ENCODE measurements at places on chromosomes 7 and 10.

DNA sequence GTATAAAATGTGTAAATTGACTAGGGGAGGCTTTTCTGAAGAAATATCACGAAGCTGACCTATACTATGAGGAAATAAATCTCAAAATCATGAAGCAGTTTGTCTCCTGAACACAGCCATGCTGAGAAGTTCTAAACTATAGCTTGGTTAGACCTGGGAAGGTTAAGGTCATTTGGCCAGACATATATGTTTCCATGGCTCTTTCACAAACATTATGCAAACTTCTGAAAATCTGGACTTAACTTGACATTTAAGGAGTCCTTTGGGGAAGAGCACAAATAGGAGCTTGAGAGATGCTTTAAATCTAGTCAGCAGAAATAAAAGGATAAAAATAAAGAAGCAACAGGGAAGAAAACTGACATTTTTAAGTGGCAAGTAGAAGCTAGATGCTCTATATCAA lies 115.9 kb upstream of the MEOX2 start:
- DNase-seq = no peak

- no peak for DNase-seq
These were observed 243.7 kb upstream of the PRKCQ start for GRCh38 chr10:6823770-6824169.

- DNase-seq = no peak
These were observed 208.5 kb downstream of the EXOC4 start for GRCh38 chr7:133461421-133461820.

- DNase-seq = no peak
These were observed 27.8 kb upstream of the PROSER2 start for GRCh38 chr10:11795101-11795920.

DNA sequence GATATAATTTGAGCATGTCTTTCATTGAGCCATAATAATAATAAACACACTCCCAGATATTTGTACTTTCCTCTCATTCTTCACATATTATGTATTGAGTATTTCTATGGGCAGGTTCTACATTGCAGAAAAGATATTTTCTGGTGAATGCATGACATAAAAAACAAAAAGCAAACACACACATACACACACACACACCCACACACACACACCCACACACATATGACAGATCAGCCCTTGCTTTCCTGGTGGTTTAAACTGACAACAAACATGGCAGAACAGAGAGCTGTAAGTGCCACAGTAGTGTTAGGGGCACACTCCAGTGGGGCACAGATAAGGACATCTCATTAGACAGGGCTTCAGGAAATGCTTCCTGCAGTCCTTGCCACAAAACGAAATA lies 123.3 kb upstream of the LSM8 start:
- no peak for DNase-seq

GRCh38 chr7:121376979-121377378 lies 19.1 kb downstream of the FAM3C start:
- DNase-seq = no peak

GRCh38 chr10:3760083-3760482 lies 24.9 kb downstream of the KLF6 start:
- DNase-seq = no peak

DNA sequence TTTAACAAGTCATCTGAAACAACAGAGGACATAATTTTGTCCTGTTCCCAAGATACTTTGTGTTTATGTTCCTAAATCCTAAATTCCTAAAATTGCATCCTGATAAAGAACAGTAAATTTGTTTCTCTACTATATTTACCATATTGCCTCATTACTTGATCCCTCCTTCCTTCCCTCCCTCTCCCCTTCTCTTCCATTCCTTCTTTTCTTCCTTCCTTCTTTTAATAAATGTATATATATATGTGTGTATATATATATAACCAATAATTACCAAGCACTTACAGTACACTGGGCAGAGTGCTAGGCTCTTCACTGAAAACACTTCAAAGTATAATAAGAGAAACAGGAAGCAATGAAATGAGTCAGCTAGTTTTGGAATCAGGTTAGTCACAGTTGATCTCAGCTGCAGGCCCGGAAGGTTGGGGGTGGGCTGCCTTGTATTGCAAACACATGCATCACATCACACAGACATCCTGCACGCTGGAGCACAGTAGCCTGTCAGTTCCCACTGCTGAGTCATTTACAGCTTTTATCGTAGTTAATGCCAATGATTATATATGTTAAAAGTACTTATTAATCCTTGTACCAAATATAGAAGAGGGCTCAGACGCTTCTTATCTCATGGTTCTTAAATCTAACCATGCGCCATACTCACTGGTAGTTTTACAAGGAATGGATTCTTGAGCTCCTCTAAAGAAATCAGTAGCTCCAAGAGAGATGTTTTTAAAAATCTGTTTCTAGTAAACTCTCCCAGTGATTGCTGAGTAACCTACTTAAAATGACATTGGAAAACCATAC lies 551.7 kb downstream of the GRM8 start:
- no peak for DNase-seq

DNA sequence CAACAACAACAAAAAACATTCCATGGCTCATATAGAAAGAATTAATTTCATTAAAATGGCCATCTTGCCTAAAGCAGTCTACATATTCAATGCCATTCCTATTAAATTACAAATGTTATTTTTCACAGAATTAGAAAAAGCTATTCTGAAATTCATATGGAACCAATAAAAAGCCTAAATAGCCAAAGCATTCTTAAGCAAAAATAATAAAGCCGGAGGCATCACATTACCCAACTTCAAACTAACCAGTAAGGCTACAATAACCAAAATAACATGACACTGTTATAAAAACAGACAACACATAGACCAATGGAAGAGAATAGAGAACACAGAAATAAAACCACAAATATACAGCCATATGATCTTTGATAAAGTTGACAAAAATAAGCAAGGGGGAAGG lies 330.4 kb downstream of the KIF20B start:
- DNase-seq = no peak

- DNase-seq = no peak
These were observed 86.8 kb downstream of the C10orf90 start for GRCh38 chr10:126583552-126584200.

GRCh38 chr10:35236739-35237138 lies 99.6 kb upstream of the CCNY start:
- DNase-seq = no peak

- no peak for DNase-seq
These were observed 61.6 kb downstream of the CCDC71L start for GRCh38 chr7:106599343-106599698.

- no peak for DNase-seq
These were observed 26.5 kb upstream of the GPR141 start for GRCh38 chr7:37656913-37657530.

GRCh38 chr10:132385721-132386418 lies 11.1 kb upstream of the PWWP2B start:
- DNase-seq = no peak

DNA sequence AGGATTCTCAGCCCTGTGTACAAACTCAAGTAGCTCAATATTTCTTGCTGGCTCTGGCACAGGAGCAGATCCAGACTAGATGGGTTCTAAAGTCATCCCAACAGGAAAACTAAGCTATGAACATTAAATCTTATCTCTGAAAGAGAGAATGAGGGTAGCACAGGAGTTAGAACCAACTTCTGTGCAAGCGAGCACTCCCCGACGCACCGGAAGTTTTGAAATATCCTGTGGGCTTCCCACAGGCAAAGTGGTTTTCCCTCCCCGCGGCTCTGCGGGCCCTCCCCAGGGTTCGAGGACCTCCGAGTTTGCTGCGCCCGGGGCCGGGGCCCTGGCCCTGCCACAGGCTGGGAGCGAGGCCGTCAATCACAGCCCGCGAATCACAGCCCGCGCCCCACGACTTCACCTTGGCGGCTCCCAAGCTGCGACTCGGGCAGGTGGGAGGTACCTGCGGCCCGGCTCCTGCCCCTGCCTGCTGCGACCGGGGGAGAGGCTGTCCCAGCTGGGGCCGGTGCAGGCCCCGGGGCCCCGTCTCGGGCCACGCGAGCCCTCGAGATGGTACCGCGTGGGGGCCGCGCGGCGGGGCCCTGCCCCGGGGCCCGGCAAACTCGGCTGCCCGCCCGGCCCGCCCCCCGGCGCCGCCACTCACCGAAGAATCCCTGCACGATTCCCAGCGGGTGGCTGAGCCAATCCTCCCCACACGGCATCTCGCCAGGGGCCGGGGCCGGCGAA lies 598 bp downstream of the MCMBP start:
- DNase-seq = peak; percentile 26

DNA sequence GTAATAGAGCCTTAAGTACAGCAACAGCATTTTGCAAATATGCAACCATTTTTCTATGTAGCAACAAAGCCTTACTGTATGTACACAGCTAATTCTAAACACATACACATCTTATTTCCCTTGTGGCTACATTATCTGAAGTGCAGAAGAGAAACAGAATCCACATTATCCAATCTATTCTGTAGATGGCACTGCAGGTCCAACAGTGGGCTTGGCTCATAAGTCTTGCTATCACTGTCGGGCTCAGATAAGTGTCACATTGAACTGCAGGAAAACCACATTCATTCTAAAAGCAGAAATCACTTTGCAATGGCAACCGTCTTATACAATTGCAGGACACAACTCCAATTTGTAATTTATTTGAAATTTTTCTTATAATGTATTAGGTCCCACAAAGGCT lies 109.8 kb upstream of the NOBOX start:
- DNase-seq = no peak

- no peak for DNase-seq
These were observed 22.8 kb upstream of the ORC5 start for GRCh38 chr7:104230606-104231005.

- DNase-seq = no peak
These were observed 152.6 kb downstream of the SLC16A9 start for GRCh38 chr10:59557052-59557451.

DNA sequence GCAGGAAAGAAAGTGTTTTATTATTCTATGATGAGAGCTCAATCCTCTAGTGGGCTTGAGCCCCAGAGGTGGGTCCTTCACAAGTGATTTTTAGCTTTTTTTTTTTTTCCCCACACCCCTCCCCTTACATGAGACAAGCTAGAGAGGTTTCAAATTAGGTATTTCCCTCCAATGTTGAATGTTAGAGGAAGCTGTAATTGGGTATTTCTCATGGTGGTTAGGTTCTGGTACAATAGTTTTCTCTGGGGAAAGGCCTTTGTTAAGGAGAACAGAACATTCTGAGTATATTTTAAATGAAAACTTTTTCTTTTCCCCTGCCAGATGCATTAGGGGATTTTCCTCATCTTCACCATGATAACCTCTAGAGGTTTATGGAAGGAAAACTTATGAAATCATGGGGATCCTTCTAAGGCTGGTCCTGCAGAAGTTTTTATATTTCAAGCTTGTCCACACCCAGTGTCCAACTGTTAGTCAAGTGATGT lies 1039.7 kb downstream of the NRG3 start:
- DNase-seq = no peak

- no peak for DNase-seq
These were observed 133.2 kb downstream of the PKD1L1 start for GRCh38 chr7:47814905-47815613.

GRCh38 chr7:151104411-151105235 lies 18.3 kb downstream of the AGAP3 start:
- no peak for DNase-seq

- no peak for DNase-seq
These were observed 55.2 kb downstream of the TSPAN15 start for GRCh38 chr10:69506487-69506833.

DNA sequence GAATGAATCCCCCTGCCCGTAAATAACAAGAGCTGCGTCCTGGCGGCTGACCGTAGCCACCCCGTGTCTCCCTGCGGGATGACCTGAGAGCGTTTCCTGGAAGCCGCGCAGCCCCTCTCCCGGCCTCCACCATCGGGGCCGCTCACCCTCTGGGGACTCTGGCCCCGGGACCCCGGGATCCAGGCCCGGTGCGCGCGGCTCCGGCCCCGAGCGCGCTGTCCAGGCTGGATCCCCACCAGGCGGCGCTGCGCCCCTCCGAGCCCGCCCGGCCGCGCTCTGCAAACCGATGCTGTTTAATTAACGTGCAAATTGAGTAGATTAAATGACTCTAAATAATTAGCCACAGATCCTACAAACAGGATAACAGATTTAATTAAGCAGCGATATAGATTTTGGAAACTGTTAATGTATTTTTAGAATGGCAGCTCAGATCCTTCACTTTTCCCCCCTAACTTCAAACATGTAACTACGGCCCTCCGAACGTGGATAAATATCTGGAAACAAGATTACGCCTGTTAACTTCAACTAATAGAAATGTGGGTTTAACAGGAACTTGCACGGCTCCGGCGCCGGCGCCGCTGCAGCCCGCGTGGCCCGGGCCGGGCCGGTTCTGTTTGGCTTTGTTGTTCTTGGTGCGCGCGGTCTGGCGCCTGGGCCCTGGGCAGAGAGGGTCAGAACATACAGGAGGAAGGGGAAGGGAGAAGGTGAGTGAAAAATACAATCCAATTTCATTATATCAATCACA lies 7.1 kb upstream of the UNCX start:
- peak; percentile 30 for DNase-seq

DNA sequence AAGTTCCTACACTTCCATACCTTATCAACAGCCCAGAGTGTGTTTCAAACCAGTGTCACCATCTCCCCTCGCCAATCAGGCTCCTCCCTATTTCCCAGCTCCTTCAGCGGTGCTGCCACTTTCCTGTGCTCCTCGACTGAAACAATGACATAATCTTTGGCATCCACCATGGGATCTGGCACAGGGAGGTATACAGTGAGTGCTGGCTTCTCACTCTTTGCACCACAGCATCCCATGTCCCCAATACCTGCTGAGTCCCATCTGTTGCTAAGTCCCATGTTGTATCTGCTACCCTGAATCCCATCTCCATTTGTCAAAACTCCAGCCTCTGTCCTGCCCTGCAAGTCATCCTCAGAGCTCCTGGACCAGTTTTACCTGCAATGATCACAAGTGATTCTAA lies 15.4 kb downstream of the PAXIP1 start:
- DNase-seq = no peak

All from activated gamma-delta T cell treated with anti-CD3 and anti-CD28 coated beads, Interleukin-2, amount 50 U/mL, for 16 hours (primary cell).